Body of pancreas (tissue), 4 donors: ENCODE measurements at places on chromosomes 6 and 20.

- H3K4me1 ChIP-seq, result no peaks in the 10 kb centered on the region
- H3K4me3 ChIP-seq, result no peak overlapping the region
- no peaks in the 10 kb centered on the region for H3K36me3 ChIP-seq
- DNase-seq, result no peak
These were observed 152.9 kb downstream of the PAK5 start for GRCh38 chr20:9686001-9686400.

DNA sequence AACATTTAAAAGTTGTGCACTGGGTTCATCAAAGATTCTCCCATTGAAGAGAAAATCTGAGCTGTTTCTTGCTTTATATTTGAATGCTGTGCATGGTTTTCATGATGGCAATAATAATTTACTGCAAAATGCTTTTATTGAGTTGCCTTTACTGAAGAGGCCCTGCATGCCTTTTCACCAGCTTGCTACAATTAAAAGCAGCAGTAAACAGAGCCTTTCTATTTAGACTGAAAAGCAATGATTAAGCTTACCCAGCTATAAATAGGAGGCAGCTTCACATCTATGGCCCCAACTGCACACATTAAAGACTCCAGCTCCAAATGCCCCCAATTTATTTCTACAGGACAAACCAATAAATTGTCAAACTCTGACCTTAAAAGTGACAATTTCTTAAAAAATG is 70.3 kb downstream of the ANKEF1 start:
- no peaks in the 10 kb centered on the region for H3K27me3 ChIP-seq
- no peak overlapping the region for H3K27ac ChIP-seq
- DNase-seq, result no peak
- peaks cover 11% of the 10 kb centered on the region for H3K4me1 ChIP-seq
- no peaks in the 10 kb centered on the region for H3K36me3 ChIP-seq
- H3K4me3 ChIP-seq, result no peak overlapping the region

- DNase-seq, result no peak
- H3K27me3 ChIP-seq, result no peaks in the 10 kb centered on the region
- no peaks in the 10 kb centered on the region for H3K4me1 ChIP-seq
These were observed 295.5 kb upstream of the ADGRB3 start for GRCh38 chr6:68339488-68340131.

DNA sequence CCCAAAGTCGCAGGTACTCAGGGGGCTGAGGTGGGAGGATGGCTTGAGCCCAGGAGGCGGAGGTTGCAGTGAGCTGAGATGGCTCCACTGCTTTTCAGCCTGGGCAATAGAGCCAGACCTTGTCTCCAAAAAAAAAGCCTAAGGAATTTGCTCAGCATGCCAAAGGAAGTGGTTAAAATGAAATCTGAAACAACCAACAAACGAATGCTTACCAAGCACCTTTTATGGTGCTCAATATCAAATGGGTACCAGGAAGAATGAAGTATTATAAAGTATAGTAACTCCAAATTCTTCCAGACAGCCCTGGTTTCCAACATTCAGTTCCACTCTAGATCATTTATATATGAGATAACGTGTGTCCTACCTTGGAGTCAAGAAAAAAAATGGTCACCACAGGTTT is 14.0 kb downstream of the GMDS start:
- DNase-seq, result no peak
- no peaks in the 10 kb centered on the region for H3K36me3 ChIP-seq
- no peak overlapping the region for H3K4me3 ChIP-seq
- H3K27me3 ChIP-seq, result no peaks in the 10 kb centered on the region
- no peak overlapping the region for H3K27ac ChIP-seq
